ENCODE measurements at places on chromosomes 1 and 21.

GRCh38 chr1:225652729-225653462 lies at the start of gene ENAH:
ENAH (minus strand) TSS chr1:225653123; CDS start chr1:225652690, 433 bp downstream.
- DNase-seq, result no peak

DNA sequence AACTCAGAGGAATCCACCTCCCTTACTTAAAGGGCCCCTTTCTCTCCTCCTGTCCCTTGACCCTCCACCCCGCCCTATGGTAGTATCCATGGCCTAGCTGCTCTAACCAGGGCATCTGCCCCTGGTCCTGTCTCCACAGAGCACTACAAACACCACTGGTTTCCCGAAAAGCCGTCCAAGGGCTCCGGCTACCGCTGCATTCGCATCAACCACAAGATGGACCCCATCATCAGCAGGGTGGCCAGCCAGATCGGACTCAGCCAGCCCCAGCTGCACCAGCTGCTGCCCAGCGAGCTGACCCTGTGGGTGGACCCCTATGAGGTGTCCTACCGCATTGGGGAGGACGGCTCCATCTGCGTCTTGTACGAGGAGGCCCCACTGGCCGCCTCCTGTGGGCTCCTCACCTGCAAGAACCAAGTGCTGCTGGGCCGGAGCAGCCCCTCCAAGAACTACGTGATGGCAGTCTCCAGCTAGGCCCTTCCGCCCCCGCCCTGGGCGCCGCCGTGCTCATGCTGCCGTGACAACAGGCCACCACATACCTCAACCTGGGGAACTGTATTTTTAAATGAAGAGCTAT lies 1.7 kb downstream of the BTG2 start:
- DNase-seq, result no peak

DNA sequence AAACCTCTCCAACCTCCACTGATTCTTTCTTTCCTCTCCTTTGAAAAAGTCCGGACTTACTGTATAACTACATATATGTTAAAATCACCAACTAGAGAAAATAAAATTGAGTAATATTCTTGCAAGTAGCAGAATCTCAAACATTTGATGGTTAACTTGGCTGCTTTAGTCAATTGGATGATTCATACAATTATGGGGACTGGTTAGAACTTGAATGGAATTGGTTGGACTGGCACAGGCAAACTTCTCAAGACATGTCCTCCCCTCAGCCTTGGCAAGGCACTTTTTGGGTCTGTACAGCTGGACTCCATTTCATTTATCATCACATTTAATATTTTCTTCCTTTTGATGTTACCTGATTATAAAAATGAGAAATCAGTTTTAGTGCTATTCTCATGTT lies 6.5 kb downstream of the WLS start:
- no peak for DNase-seq

DNA sequence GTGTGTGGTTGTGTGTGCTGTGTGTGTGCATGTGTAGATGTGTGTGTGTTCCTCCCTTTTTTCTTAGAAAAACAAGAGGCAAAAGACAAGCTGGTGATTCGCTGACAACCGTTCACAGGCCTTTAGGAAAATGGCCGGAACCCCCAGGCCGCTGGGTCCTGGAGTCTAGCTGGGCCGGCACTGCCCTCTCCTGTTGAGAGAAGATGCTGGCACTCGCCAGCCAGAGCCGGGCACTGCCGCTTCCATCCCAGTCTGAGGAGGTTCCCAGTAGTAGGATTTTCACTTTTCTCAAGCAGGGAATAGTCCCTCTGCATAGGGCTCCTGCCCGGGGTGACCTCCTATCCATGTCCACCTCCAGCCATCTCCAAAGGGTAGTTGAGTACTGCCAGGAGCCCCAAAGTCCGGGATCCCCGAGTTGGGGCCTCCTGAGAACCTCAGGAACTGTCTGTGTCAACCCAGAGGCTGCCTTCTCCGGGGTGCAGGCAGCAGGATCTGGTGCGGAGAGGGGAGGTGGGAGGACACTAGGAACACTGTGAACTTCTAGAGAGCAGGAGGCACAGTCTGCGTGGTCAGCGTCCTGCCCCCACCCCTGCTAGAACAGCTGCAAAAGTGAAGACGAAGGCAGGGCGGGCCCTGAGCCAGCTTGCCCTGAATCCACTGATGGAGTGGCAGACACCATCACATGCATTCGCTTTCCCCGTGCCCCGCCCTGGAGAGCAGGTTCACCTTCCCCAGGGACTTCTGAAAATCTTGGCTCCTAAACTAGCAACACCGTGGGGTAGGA lies 44.1 kb upstream of the ARHGEF16 start:
- DNase-seq, result no peak

Data from cortex of kidney (tissue), 1 donor.